ENCODE measurements at places on chromosomes 1 and 21.

- DNase-seq, result peak; percentile 93
Observed at GRCh38 chr1:121519042-121519755, 334.4 kb downstream of the SRGAP2C start.

- no peak for DNase-seq
Observed at GRCh38 chr1:44405031-44405797, at the start of gene RNF220. Gene RNF220 (plus strand): TSS chr1:44405255.

GRCh38 chr1:29849038-29849750 lies 612.9 kb downstream of the PTPRU start:
- DNase-seq, result peak; percentile 84

GRCh38 chr1:216047811-216048572 lies 375.3 kb downstream of the USH2A start:
- no peak for DNase-seq

DNA sequence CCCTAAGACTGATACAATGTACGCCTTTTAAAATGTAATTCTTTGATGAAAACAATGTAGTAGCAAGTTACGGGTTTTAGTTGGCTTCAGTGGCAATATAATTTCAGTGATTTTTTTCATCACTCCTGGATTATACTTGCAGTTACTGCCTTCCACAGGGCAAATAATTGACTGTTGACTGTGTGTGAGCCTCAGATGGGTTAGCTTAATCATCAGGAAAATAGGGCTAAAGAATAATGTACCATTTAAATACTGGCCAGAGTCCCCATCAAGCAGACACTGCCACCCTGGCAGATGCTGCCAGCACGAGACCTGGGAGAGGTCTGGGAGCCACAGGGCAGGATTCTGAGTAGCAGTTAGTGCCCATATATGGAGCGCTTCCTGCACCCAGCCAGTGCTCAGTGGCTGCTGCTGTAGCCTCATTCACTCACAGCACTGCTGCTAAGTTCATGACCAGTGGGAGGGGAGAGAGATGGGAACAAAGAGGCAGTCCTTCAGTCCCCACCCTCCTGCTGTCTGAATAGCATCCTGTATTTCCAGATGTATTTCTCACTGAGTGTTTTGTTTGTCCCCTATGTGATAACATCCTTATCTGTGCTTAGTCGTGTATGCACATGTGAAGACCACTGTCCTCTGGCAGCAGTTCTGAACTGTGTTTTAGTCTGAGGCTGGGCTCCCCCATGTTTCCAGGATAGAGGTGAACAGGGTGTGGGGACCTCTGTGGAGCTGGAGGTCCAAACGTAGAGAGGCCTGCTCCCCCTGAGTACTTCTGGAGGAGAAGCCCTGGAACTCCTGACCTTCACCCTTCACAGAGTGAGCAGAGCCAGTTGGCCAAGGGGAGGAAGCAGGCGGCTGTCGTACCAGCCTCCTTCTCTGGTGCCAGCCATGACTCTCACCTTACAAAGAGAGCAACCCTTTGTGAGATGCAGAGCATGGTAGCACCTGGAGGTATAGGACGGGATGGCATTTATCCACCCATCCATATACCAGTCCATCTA lies 80.4 kb downstream of the ADARB1 start:
- no peak for DNase-seq

GRCh38 chr1:12453400-12454343 lies 164.3 kb downstream of the DHRS3 start:
- DNase-seq, result no peak

GRCh38 chr21:31866077-31866511 lies 6.7 kb upstream of the HUNK start:
- peak; percentile 89 for DNase-seq

DNA sequence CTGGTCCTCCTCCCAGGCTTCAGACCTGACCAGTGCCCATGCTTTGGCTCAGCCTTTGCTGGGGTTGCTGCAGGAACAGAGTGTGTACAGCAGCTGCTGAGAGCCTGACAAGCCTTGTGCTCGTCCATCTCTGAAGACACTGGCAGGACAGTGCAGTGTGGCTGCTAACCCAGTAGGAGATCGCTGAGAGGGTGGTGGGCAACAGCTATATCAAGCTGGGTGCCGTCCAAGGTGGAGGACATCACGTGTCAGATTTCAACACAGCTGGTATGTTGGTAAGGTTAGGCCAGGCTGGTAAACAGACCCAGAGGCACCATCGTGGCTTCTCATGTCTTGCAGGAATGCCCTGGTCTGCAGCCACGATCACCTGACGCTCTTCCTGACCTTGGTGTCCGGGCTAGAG lies 17.9 kb upstream of the SLC25A34 start:
- DNase-seq, result no peak

DNA sequence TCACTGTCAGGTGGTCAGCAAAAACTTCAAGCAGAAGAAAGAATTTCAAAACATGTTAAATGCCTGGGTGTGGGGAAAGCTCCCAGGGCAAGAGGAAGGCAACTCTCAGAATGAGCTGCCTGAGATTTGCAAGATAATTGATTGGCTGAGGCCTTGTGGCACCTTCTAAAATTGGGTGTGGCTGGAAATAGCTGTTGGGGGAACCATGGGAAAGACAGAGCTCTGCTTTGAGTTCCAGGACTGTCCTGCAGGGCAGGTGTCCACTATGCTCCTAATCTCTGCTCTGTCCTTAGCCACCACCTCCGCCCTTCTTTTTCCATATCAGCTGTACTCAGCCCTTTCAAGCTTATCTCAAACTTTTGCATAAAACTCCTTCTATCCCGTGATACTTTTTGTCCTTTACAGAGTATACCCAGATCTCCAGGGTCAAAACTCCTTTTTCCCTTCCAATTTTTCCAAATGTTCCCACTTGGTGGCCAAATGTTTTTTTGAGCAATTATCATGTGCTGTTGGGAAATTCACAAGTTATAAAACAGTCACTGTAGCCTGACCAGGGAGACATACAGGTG lies 23.8 kb upstream of the PPP2R5A start:
- DNase-seq, result no peak

DNA sequence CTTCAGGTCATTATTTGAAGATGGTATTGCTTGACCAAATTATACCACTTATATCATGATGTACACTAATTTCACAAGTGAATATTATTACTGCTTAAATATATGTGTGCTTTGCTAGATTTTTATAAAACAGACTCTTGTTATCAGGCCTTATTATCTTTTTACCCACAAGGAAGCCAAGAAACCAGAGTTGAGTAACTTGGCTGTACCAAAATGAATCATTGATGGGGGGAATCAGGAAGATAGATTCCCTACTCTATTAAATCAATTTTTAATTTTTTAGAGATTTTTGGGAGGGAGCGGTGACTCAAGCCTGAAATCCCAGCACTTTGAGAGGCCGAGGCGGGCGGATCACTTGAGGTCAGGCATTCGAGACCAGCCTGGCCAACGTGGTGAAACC lies 16.0 kb upstream of the SCCPDH start:
- no peak for DNase-seq

DNA sequence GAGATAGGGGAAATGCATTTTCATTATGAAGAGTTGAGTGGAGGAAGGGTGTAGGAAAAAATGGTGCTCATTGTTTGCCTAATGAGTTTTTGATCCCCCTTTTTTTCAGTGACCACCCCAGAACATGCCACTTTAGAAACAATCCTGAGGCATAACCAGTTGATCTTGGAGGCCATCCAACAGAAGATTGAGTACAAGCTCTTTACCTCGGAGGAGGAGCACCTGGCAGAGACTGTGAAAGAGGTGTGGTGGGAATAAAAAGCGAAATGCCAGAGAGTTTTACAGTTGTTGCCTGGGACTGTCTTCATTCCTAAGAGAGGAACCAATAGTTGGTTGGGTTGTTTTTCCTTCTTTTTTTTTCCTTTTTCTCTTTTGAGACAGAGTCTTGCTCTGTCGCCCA lies 54.3 kb upstream of the EPHA8 start:
- peak; percentile 47 for DNase-seq

GRCh38 chr1:156126043-156126629 lies 11.6 kb downstream of the LMNA start:
- DNase-seq, result peak; percentile 97

DNA sequence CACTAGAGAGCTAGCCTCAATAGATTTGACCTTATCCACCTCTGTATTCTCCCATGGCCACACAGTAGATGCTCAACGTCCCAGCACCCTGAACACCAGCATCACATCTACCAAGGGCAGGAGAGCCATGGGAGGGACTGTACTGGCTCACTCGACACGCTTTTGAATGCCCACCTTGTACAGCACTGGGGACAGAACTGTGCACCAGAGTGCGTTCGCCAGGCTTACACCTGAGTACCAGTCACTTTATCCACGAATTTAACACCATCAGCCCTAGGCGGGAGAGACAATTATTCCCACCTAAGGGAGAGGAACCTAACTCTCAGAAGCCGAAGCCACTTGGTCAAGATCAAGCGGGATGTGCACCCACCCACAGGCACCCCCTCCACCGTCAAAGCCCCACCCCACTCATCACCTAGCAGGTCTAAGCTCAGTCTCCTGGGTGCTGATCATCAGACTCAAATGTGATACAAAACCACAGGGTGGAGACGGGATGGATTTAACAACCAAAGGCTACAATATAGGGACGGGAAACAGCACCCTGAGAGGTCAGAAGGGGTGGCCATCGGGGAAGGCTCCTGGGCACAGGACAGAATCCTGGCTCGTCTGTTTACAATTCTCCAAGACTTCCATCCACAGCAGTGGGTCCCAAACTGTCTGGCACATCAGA lies 110.5 kb downstream of the GLIS1 start:
- DNase-seq, result no peak

GRCh38 chr21:29245104-29245643 lies 53.5 kb upstream of the BACH1 start:
- no peak for DNase-seq

DNA sequence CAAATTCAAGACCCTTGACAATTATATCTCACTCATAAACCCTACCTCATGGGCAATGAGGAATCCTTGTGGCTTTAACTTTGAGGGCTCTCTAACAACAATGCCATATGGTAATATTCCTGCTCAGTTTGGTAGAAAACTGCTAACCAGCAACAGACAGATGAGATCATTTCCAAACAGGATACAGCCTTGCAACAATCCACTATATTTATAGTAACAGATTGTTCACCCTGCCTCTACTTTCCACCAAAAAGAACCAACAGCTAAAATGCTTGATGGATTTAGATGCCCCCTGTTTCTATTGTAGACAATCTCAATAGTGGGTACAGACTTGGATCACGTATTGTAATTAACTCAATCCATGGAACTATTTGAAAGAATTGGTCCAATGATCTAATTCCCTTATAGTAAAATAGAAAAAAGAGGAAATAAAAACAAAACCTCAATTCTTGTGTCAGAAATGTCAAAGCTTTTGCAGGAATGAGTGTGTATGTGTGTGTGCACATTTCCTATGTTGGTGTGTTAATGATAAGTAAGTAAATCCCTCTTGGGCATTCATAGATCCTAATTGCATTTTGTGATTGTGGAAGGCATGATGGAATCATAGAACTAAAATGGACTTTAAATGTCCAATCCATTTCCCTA lies 100.0 kb upstream of the EDEM3 start:
- no peak for DNase-seq

- peak; percentile 35 for DNase-seq
Observed at GRCh38 chr1:202069662-202070061, 53.1 kb upstream of the GPR37L1 start.
